ENCODE measurements at places on chromosomes 2 and 18.

DNA sequence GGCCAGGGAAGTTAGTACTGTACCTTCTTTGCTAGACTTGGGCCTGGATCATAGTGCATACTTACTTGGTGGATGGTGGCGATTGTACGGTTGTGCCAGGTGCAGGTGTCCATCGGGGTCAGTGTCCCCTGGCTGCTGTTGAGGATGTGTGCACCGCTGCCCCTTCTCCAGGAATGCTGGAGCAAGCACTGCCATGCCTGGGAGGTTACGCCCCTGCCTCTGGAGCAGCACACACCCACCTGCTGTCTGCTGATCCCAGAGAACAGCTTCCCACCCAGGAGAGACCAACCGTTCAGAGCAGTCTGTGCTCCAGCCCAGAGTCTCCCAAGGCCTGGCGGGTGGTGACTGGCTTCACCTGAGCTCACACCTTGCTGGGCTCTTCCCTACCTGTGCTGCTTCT lies 286.8 kb upstream of the HS6ST1 start:
- DNase-seq: no peak

DNA sequence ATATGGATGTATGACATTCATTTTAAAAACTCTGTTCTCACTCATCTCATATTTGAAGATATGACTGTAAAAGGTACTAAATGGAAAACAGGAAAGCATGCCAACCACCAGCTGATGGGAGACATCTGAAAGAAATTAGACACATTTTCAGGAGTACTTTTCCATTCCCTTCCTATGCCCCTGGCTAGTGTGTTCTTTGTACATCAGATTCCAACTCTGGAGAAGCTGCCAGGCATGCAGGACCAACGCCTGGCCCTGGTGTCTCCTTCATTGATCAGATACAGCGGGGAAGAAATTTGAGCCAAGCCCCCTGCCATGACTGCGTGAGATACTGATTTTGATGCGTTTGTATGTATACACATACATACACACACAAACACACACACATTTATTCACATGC lies 599.0 kb upstream of the SYT4 start:
- no peak for DNase-seq

DNA sequence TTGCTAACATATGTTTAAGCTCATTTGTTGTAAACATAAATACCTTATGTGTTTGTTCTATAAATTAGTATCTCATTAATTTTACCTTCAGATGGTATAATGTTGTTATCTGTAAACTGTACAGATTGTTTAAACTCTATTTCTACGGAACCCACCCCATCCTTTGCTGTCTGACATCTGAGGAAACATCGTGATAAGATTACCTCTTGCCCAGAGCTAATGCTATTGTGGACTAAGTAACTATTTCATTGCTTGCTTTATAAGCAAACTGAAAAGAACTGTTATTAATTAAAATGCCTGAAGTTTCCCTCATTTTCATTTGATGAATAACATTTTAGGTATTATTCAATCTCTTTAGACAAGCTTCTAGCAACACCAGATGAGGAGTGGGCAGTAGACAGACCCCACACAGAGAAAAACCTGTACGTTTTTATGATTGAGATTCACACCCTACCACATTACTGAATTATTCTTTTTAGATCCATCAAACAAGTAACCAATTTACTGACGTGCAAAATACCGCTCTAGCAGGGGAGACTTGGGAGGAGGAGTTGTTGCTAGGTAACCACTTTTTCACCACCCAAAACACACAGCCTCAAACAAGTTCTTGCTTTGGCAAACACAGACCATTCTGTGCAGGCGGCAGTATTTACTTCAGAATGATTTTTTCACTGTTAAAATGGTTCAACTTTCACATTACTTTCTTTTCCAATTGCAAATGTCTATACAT lies 1.9 kb upstream of the SYT4 start:
- no peak for DNase-seq

DNA sequence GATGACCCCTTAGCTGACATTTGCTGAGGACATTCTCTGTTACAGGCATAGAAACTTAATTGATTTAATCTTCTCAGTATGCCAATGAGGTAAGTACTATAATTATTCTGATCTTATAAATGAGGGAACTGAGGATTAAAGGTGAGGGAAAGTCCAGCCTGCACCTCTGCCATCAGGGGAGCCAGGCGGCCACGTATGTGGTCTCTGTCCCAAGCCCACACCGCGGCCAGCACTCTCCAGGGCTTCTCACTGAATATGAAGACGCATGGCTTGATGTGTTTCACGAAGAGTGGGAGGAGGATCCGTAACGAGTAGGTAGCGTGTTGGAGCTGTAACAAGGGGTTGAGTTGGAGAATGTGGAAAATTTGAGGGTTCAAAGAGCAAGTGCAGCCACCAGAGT lies 154.4 kb downstream of the TMEM18 start:
- DNase-seq: no peak

- no peak for DNase-seq
Observed at GRCh38 chr2:240066489-240066888, 13.2 kb upstream of the OR6B3 start.

DNA sequence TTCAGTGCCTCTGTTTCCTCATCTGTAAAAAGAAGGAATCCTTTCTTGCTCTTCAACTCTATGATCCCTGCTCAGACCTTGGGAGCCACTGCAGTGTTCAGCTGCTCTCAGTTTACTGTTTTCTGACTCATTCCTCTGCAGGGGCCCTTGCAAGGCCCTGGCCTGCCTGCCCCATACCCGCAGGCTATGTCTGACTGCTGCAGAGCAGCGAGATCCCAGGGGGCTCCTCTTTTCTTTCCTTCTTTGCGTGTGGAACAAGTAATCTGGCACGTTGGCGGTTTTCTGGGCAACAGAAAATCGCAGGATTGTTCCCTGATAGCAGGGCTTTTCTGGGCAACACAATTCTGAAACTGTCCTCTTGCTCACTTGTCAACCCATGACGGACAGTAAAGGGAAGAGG lies 376.0 kb downstream of the DCC start:
- no peak for DNase-seq

Measured in brain pericyte (primary cell).